ENCODE measurements at places on chromosomes 1 and 21. TPM values are rescaled to one million over a fixed set of nuclear protein-coding genes. Genes with fewer than 3 reads are reported as not detected.

DNA sequence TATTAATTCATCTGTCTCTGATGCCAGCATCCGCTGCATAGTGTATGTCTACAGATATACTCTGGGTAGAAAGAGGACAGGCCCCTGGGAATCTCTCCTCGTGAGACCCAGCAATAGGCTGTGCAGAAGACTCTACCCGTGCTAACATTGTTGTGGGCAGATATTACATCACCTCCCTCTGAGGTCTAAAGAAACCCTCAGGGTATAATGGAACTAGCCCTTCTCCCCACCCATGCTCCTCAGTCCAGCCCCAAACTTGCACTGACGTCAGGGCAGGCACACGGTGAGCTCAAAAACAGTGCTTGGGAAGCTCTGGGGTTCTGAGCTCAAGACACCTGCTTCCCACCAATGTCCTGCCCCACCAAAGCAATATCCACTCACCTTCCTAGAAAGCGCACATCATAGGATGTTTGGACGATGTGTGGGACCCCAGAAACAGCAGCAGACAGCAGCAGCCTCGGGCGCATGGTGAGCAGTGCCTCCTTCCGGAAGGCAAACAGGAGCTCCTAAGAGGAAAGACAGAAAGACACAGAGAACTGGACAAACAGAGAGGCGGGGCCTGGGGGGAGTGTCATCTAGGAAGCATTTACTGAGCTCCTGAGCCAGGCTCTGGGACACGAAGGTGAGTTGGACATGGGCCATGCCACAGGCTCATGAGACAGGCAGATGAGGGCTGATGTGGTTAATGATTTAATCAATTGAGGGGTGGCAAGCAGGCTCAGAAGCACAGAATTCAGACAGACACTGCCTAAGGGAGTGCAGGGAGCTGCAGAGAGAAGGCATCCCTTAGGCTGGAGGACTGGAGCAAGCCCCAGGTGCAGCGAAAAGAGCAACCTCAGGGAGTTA, 4.8 kb downstream of the OVGP1 start:
- H3K4me3 ChIP-seq: no peak overlapping the region
- no peaks in the 10 kb centered on the region for H3K27me3 ChIP-seq
- DNase-seq: peak; percentile 64
- peaks cover 10% of the 10 kb centered on the region for H3K36me3 ChIP-seq
- no peak overlapping the region for H3K27ac ChIP-seq

DNA sequence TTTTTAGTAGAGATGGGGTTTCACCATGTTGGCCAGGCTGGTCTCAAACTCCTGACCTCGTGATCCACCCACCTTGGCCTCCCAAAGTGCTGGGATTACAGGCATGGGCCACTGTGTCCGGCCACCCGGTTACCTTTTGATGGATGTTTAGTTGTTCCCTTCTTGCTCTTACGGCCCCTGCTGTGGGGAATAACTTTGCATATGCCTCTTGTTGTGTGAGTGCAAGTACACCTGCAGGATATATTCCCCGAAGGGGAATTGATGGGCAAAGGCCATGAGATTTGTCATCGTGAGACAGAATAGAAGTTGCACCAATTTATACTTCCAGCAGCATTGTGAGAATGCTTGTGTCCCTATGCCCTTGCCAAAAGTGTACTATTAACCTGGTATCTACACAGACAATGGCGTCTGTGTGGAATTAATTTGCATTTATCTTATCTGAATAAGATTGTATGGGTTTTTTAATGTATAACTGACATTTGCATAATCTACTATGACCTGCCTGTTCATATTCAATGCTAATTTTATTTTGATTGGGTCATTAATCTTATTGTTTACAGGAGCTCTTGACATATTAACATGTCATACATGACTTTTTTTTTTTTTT, 8.1 kb downstream of the IL6R start:
- no peak overlapping the region for H3K27ac ChIP-seq
- no peaks in the 10 kb centered on the region for H3K27me3 ChIP-seq
- peaks cover 88% of the 10 kb centered on the region for H3K4me1 ChIP-seq
- no peak for DNase-seq
- H3K4me3 ChIP-seq: no peak overlapping the region

DNA sequence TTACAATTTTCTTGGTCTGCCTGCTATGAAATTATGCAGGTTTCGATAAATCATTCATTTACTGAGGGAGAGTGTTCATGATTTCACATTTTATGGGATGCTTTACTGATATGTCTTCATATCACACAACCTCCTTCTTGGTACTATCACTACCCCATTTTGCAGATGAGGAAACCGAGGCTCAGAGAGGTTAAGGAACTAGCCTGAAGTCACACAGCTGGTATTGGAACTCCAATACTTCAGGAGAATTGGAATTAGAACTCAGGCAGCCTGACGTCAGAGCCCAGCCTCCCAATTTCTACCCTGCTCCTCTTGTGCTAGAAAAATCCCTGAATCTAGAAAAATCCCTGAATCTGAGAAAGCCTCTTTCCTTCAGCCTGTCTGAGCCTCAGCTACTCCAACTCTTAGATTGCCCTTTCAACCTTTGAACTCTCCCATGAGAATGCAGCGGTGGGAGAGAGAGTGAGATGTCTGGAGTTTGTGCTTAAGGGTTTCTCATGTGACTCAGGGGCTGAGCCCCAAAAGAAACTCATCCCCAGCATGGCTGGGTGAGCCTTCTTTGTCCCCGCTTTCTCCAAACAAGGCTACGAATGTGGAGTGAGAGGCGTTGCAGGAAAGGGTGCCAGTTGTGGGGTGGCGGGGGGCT, 50.8 kb upstream of the IFNLR1 start:
- H3K27ac ChIP-seq: no peak overlapping the region
- H3K27me3 ChIP-seq: no peaks in the 10 kb centered on the region
- no peak overlapping the region for H3K4me3 ChIP-seq
- no peak for DNase-seq
- H3K4me1 ChIP-seq: no peaks in the 10 kb centered on the region

Gene SPRR3
- polyA plus RNA-seq: not detected

DNA sequence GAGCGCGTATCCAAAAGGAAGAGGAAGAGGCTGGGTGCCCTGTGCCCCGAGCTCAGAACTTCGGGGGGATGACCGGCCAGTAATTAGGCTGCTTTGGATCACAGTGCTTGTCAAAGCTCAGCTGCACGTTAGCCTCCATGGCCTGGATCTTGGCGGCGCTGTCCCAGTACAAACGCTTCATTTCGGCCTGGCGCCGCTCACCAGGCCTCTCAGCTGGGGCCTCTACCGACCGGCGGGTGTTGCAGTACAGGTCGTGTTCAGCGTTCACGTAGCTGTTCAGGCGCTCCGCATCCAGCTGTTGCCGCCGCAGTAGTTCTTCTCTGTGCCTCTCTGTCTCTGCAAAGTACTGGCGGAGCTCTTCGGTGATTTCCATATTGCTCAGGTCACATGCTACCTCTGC, 1.4 kb upstream of the ZNF326 start:
- H3K4me3 ChIP-seq: no peak overlapping the region
- no peaks in the 10 kb centered on the region for H3K36me3 ChIP-seq
- peaks cover 32% of the 10 kb centered on the region for H3K4me1 ChIP-seq
- no peak for DNase-seq
- H3K27me3 ChIP-seq: no peaks in the 10 kb centered on the region

GRCh38 chr1:3031401-3032221, 10.3 kb downstream of the ACTRT2 start:
- no peaks in the 10 kb centered on the region for H3K36me3 ChIP-seq
- no peak overlapping the region for H3K4me3 ChIP-seq
- H3K27ac ChIP-seq: no peak overlapping the region

All from stomach (tissue), 19 donors.